ENCODE measurements at places on chromosomes 5 and 9. TPM values are rescaled to one million over a fixed set of nuclear protein-coding genes. Genes with fewer than 3 reads are reported as not detected.
A peak's percentile ranks its signal among the peaks of the same experiment; 100 is the strongest.

GRCh38 chr5:101783241-101784013, 512.7 kb downstream of the SLCO4C1 start:
- no peak for DNase-seq

DNA sequence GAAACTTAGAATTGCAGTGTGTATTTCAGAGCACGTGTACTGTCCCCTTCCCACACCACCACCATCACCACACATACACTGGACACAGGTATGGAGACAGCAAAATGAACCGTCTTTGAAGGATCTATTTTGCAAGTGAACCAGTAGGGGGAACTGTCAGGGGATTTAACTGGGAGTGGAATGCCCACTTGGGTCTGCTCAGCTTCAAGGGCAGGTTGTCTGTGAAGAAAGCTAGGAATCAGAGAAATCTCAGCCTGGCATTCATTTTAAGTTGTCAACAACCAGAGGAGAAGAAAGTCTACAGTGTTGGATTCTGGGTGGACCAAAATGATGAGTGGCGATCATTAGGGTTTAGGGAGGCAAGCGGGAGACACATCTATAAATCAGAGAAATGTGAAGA, 147.0 kb downstream of the DCP2 start:
- no peak for DNase-seq

- no peak for DNase-seq
Measured at GRCh38 chr9:91118704-91119025, 243.1 kb downstream of the AUH start.

- DNase-seq = no peak
Measured at GRCh38 chr5:129963359-129963758, 59.1 kb downstream of the CHSY3 start.

DNA sequence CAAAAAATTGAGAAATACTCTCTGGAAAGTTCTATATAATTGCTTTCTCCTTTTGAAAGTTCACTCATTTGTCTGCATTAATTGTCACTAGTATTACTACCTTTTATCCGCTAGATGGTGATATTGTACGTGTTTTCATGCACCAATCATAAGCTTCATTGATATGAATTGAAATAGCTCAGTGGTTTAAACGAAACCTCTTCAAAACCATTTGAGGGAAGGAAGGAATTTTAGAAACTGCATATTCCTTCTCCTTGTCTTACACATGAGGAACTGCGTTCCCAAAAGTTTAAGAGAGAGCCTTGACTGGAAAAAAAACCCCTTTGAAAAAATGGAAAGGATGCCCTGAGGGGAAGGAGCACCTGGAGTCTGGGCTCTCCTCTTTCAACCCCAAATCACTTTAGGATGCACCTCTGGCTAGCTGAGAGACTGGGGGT, 98.6 kb downstream of the YTHDC2 start:
- no peak for DNase-seq

DNA sequence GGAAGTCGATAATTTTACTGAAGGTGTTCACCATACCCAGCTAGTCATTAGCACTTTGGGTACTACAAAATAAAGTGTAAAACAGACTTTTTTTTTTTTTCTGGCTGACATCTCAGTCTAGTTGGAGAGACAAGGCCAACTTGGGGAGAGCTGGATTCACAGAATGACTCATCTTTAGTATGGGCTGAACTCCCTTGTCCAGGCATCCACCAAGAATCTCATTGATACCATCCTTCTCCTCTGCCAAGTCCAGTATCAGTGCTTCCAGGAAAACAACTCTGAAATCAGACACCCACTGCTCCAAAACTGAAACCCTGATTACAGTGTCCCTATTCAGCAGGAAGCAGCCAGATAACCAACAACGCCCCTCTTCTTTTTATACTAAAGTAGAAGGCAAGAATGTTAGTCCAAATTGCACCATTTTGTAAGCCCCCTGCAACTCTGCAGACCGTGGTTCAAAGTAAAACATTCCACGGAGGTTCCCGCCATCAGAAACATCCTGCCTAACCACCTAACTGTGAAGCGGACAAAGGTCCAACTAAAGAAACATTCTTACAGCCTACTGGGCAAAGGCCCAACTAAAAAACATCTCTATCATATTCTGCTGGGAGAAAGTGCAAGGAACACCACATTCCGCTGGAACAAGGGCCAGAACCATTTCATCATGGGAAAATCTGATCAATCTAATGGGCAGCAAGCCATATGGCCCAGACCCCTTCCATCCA, 728.2 kb downstream of the BRINP1 start:
- DNase-seq = no peak

DNA sequence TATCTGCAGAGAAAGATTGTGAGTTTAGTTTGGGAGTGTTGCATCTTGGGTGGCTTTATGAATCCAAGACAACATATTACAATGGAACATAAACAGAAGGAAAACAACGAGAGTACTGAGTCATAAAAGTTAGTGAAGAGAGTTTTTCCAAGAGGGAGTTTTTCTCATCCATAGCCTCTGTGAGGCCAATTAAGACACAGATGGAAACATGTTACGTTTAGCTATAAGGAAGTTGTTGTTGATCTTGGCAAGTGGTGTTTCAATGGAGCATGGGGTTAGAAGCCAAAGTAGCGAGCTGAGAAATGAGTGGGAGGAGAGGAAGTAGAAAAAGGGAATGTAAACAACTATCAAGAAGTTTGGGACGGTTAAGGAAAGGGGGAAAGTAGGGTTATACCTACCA, 53.3 kb upstream of the SPATA31D4 start:
- peak; percentile 60 for DNase-seq

Gene LRRC19
- polyA plus RNA-seq = 15.3 TPM

All from right renal cortex interstitium (tissue), 3 donors.